ENCODE measurements at places on chromosomes 6 and 20. TPM values are rescaled to one million over a fixed set of nuclear protein-coding genes. Genes with fewer than 3 reads are reported as not detected.

CGAS gene
- 19.4 TPM for total RNA-seq

TFAP2A gene
- 29.4 TPM for total RNA-seq

BANF2 gene
- total RNA-seq = not detected

AVP gene
- total RNA-seq = not detected

LY6G6F gene
- total RNA-seq = not detected

EMILIN3 gene
- total RNA-seq = not detected

DNA sequence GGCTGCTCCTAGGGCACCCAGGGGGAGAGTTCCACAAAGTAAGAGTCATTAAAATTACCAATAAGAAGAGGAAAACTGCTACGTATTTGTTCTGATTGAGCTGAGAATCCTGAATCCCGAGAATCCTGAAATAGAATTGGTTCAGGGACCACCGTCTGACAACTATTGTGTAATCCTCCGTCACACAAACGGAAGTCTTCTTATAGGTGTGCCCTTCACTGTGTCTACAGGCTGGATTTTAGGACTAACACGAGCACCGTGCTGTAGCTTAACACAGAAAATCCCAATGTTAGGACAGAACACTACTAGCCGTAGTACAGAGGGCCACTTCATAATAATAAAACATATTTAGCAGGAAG lies 50.6 kb upstream of the RNF182 start:
- DNase-seq = no peak

- DNase-seq = peak; percentile 25
These were observed 12.5 kb downstream of the NELFCD start for GRCh38 chr20:58993332-58994248.

GRCh38 chr6:151073146-151073545 lies 166.6 kb upstream of the AKAP12 start:
- DNase-seq = no peak

- peak; percentile 37 for DNase-seq
These were observed 33.2 kb upstream of the PLEKHG1 start for GRCh38 chr6:150566486-150566885.

DNA sequence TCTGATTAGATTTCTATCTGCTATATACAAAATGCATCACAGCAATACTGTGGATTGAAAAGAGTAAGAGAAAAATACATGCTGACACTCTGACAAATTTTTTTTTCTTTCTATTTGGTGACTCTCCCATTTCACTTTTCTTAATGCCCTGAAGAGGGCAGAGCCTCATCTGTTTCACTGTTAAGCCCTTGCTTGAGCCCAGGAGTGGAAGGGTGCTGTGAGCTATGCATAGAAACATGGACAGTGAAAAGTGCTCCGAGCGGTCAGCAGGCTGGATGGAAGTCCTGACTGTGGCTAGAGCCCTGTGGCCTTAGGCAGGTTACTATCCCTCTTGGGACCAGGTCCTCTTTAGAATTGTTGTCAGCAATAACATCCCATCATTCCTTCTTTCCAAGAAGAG lies 17.4 kb upstream of the CSE1L start:
- peak; percentile 29 for DNase-seq

DNA sequence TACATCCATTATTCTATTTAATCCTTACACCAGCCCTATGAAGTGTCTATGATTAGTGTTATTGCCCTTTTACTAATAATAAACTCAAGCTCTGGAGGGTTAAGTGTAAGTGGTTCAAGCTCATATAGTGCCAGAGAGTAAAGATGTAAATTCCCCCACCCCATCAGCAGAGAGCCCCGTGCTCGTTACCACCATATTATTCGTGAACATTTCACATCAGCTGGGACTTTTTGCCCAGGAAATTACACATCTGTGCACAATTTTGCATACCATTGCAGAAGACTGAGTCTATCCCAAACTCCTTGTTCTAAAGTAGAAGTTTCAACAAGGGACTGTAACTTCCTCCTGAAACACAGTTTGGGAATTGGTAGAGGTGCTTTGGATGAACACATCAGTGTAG lies 220.1 kb downstream of the BCAS1 start:
- DNase-seq = no peak

GRCh38 chr6:82987951-82988350 lies 77.7 kb downstream of the UBE3D start:
- DNase-seq = no peak

DNA sequence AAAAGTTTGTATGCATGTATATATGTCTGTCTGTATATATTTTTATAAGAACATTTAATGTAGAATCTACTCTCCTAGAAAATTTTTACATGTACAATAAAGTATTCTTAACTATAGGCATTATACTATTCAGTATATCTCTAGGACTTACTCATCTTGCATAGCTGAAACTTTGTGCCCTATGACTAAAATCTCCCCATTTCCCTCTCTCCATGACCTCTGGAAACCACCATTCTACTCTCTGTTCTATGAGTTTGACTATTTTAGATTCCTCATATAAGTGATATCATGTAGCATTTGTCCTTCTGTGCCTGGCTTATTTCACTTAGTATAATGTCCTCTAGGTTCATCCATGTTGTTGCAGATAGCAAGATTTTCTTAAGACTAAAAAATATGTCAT lies 205.1 kb upstream of the SMLR1 start:
- no peak for DNase-seq

- no peak for DNase-seq
These were observed 56.1 kb downstream of the ADGRG6 start for GRCh38 chr6:142357879-142358278.

DNA sequence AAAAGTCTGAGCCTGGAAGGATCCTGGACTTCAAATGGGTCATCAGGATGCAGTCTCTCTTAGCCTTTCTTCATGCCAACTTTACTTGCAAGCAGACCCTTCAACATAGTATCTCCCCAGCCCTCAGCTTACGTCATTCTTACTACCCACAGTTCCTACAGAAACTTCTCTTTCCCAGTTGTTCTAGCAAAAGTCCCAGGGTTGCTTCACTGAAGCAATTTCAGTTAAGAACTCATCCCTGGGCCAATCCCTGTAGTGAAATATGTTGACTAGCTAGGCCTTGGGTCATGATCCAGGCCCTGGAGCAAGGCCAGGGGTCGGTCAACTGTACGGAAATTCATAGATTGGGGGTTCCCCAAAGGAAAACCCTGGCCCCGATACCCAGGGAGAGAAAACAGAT lies 8.6 kb upstream of the FAM83D start:
- DNase-seq = no peak

GRCh38 chr6:13710552-13711323 lies 897 bp downstream of the RANBP9 start:
- peak; percentile 50 for DNase-seq

DNA sequence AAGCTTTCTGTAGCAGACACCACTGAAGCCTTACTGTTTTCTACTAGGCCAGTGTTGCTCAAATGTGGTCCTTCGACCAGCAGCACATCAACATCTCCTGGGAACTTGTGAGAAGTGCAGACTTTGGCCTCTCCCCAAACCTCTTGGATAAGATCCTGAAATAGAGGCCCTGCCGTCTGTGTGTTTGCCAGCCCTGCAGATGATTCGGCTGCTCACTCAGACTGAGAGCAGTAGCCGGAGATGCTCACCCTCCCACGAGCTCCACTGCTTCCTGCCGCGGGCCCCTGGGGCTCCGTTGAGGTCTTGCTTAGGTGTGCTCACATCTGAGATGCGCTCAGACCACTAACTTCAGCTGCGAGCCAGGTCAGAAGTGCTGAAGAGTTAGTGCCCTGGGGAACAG lies 129.5 kb upstream of the SSTR4 start:
- DNase-seq = no peak

- no peak for DNase-seq
These were observed 87.7 kb upstream of the HMGCLL1 start for GRCh38 chr6:55666606-55667225.

GRCh38 chr6:159616456-159616855 lies 76.6 kb downstream of the SOD2 start:
- DNase-seq = no peak

- DNase-seq = peak; percentile 10
These were observed 178.2 kb downstream of the SYNE1 start for GRCh38 chr6:152458648-152459644.

Data from PC-3 (cell line).